Kidney tubule cell (primary cell): ENCODE measurements at places on chromosomes 5 and 9.

- DNase-seq: no peak
Observed at GRCh38 chr5:67004730-67005350, 191.8 kb downstream of the CD180 start.

DNA sequence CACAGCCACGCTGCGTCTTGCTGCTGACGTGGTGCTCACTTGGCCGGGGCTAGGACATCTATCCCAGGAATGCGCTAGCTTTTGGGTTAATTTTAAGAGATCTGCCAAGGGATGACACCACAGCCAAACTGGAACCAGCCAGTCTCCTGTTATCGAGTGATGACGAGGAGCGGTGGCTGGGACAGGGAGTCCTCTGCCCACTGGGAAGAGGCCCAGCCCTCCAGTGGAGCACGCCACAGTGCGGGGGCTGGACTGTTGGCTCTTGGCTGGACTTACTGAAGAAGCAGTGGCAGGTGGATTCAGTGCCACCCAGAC is 55.1 kb upstream of the PHYKPL start:
- no peak for DNase-seq

DNA sequence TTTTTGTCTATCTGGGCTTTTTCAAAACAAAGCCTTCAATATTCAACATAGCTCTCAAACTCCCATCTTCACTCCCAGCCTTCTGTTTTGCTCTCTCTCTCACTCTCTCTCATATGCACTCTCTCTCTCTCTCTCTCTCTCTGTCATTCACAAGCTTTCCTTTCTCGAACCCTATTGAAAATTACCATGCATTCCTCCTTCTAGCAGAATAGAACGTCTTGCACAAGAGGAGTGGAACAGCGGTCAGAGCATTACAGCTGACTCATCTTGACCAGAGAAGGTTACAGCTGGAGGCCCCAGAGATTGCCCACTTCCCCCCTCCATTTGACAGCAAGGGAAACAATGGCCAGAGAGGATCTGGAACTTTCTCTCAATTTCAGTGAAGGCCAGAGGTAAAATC is 51.0 kb upstream of the LIFR start:
- DNase-seq: peak; percentile 80

- DNase-seq: peak; percentile 44
Observed at GRCh38 chr5:78929833-78930232, 55.3 kb downstream of the ARSB start.

GRCh38 chr9:5721279-5722087 is 92.6 kb downstream of the RIC1 start:
- DNase-seq: no peak
